ENCODE measurements at places on chromosomes 1 and 21.

- no peak for DNase-seq
Measured at GRCh38 chr1:177255411-177255810, 84.7 kb downstream of the BRINP2 start.

- DNase-seq: peak; percentile 73
Measured at GRCh38 chr1:212030936-212031528, 4.3 kb downstream of the INTS7 start.

DNA sequence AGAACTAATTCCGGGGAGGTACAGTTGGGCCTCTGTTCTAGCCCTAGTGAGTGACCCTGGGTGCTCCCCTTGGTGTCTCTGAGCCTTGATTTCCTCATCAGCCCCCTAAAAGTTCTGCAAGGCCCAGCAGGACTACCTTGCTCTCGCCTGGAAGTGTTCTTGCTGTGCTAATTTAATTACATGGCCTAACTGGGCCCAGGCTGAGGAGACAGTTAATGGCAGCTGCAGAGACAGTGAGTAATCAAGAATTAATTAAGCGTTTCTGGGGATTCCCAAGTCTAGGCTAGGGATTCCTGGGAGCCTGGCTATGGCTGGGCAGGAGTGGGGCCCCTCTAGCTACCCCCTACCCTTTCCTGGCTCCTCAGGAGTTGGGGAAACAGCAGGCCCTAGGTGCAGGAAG is 24.7 kb upstream of the DMBX1 start:
- DNase-seq: no peak

DNA sequence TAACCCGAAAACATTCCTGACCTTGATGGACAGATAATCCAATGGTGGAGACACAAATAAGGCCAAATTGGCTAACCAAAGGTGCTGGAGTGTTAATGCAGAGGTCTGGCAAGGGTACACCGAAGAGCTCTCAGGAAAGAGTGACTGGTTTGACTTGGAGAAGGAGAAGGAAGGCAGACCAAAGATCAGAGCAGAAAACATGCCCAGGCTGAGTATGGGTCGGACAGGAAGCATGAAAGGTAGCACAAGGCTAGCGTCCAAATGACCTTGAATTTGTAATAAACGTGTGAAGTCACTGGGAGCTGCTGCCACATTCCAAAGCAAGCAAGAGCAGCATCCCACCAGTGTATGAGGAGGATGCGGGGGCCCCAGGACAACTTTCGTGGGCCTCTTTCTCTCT is 45.7 kb downstream of the APP start:
- DNase-seq: no peak

DNA sequence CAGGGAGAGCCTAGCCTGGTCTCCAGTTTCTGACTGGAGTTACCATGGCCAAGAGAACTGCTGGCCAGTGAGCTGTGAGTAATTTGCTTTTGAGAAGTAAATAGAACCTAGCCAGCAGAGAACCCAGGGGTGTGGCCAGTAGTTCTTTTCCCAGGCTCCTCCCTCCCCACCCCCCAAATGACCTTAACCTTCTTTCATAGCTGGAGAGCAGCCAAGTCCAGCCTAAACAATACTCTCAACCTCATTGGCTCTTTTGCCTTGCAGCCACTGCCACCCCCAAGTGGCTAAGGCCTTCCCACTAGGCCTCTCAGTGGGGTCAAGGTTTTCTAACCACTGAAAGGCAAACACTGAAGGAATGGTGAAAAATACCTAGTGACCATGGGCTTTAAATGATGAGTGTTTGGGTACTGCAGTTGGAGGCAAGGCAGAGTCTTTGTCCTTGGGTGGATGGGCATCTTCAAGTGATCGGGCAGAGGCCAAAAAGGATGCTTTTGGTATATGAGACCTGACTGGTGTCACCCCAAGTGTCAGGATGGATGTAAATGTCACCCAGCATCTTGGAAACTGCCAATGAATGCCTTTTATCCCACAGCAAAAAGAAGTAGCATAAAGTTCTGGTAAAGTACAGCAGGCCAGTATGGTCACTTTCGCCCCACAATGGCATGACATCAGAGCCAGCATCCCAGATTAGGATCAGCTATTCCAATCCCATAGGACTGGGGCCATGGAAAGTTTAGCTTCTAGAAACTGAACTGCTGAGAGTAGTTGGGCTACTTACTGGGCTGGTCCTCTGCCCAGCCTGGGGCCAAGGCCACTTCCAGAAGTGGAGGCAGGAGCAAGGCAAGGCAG is 3.5 kb upstream of the PIGV start:
- no peak for DNase-seq

DNA sequence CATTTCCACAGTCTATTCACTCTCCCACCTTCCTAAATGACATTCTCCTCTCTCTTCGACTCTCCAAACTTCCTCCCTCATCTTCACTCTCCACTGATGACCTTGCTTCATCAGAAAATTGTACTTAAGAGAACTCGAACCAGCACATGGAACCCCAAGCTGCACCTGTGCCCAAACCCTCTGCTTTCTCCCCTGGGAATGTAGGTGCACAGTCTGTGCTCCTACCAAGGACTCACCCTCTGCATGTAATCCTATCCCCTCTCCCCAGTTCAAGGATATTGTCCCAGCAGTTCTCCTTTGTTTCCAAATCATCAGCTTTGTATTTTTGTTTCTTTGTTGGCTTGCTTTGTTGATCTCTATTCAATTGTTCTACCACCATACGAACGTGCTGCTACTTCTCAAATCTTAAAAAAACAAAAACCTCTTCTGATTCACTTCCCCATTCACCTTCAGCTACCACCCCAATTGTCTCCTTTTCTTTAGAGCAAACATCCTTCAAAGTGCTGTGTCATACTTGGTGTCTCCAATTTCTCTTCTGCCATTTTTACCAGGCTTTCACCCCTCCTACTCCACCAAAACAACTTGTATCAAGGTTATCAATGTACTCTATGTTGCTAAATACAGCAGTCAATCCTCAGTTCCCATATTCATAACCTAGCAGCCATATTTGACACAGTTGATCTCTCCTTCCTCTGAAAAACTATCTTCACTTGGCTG is 26.8 kb downstream of the RAB3B start:
- DNase-seq: no peak

DNA sequence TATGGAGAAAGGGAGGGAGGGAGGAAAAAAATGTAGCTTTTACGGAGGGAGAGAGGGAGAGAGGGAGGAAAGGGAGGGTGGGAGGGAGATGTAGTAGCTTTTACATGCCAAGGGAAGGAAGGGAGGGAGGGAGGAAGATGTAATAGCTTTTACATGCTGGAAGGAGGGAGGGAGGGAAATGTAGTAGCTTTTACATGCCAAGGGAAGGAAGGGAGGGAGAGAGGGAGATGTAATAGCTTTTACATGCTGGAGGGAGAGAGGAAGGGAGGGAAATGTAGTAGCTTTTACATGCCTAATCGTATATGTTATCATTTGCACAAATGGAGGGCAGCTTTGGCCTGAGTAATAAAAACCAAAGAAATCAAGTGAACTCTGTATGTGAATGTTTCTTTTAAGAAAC is 35.6 kb downstream of the EEIG2 start:
- DNase-seq: no peak

DNA sequence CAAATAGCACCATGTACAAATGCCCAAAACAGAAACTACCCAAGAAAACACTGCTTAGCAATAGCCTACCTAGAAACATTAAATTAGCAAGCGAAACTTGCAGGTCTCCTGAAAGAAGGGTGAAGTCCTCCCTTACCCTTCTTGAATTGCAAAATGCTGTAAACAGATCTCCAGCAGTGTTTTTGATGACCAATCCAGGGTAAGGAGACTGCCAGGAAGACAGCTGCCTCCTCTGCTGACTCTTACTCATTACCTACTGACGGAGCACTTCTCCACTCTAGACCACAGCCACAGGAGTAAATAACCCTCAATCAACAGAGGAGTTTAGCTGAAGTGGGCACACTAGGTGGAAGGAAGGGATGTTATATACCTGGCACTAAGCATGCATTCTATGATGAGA is 32.2 kb upstream of the GADD45A start:
- DNase-seq: peak; percentile 67

GRCh38 chr1:108624069-108624468 is 36.8 kb downstream of the HENMT1 start:
- DNase-seq: no peak

DNA sequence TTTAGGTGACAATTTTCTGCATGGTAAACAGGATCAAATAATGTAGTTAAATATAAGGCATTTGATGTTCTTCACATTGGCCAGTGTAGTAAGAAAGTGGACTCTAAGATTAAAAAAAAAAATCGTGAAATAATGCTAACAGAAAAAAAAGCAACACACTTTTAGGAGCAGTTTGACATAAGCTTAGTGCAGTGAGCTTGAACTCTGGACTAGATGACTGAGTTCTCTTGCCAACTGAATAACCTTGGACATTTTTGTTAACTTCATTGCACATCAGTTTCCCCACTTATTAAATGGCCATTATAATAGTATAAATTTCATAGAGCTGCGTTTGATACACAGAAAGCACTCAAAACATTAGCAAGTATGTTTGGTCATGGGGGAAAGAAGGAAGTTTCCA is 649.3 kb upstream of the ADGRL4 start:
- no peak for DNase-seq

GRCh38 chr1:39863177-39863576 is 20.1 kb downstream of the TRIT1 start:
- no peak for DNase-seq

- DNase-seq: no peak
Measured at GRCh38 chr1:3627515-3628253, 2.9 kb downstream of the TPRG1L start.

GRCh38 chr1:184407816-184408510 is 21.1 kb downstream of the C1orf21 start:
- peak; percentile 37 for DNase-seq

DNA sequence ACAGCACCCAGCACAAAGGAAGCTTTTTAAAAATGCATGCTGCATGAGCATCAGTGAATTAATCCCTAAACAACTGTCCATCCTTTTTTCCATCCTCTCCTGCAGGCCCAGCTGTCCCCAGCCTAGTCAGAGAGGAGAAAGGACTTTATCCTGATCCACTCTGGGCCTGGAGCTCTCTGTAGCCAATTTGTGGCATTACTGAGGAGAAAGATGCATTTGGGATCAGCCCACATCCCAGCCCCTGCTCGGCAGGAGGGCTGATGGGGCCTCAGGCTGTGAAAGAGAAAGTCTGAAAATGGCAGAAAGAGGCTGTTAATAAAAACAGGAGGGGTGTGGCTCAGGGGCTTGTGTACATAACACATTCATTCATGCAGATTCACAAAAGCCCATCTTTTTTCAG is 37.5 kb upstream of the ATP2B4 start:
- DNase-seq: no peak

DNA sequence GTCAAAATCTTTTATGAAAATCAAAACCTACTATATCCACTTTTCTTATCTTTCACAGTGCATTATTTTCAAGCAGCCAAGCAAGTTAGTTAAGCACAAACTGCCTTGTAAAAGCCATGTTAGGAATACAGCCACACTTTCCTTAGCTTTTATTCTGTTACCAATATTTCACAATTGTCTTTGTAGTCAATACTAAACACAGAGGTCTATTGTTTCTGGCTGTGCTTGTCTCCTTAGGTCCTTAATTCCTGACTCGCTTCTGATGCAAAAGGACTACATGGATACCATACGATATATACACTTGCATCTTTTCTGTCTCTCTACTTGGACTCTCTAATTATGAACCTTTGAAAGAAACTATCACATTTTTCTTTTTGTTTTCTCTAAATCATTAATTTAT is 331.8 kb downstream of the NEGR1 start:
- DNase-seq: no peak

- DNase-seq: no peak
Measured at GRCh38 chr1:54284781-54285529, 85.0 kb downstream of the MRPL37 start.

DNA sequence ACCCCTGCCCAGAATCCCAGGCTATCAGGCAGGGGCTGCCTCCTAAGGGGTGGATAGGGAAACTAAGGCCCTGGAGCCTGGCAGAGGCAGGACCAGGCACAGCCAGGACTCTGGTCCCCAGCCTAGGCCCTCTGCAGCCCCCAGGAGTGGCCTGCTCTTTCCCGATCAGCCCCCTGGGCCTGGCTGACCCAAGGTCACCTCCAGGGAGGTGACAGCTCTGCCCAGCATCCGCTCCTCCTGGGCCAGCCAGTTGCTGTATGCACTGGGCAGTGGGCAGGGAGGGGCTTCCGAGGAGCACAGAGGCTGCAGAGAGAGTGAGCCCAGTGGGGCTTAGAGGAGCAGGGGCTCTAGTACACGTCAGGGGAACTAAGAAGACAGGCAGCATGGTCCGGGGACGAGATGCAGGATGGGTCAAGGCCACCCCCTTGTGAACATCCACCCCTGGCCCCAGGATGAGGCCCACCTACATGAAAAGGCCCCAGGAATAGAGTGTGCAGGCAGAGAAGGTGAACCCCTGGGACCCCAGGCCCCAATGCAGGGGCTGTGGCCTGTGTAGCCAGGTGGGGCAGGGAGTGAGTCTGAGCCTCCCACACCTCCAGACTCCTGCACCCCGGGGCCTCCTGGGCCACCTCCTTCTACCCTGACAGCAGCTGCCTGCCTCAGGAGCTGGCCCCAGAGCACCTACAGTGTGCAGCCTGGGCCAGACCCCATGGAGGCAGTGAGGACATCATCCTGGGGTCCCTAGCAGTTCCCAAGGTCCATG is 32.8 kb downstream of the WNT9A start:
- no peak for DNase-seq

- DNase-seq: no peak
Measured at GRCh38 chr1:228401782-228402640, 4.6 kb downstream of the TRIM11 start.

GRCh38 chr1:226690460-226690982 is 48.6 kb downstream of the ITPKB start:
- no peak for DNase-seq

- DNase-seq: no peak
Measured at GRCh38 chr1:229092377-229093237, 178.3 kb upstream of the RAB4A start.

- DNase-seq: no peak
Measured at GRCh38 chr1:37761416-37762095, 3.4 kb downstream of the EPHA10 start.

DNA sequence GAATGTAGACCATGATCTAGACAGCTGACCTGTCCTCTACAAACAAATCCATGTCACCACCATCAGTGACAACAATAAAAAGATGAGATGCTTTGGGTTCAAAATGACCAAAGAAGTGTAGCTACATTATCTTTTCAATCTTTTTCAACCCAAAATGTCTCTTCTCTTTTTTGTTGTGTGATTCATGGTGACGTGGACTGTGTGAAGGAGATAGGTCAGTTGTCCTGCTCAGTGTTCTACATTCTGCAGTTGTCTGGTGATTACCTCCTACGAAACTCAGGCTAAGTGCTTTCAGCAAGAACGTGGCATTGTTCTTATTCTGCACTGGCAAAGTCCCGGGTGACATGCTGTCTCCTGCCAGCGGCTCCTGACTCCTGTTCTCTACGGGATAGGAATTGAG is 73.1 kb downstream of the PRKAB2 start:
- no peak for DNase-seq

DNA sequence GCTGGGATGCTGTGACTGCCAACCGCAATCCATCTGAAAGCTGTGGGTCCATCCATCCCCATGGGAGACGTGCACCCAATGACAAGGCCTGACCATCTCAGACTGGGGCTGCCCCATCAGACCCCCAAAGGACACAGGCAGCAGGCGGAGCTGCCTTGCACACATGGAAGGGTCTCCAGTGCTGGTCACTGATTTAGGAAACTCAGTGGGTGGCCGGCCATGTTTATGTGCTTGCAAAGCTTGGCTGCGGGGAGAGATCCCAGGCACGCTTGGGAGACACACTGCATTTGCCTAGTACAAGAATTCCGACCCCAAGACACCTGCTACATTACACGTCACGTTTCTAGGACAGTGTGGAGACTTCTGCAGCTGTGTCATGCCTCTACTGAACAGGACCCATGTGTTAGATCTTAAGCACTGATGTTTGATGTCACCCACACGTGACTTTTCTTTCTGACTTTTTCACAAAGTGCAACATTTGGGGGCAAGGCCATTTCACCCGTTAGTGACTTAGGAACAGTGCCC is 181.4 kb downstream of the CLIC6 start:
- DNase-seq: no peak

Data from GM03348 (cell line).